Heart right ventricle (tissue), 16 donors: ENCODE measurements at places on chromosomes 16 and 17.
A peak's percentile ranks its signal among the peaks of the same experiment; 100 is the strongest.

DNA sequence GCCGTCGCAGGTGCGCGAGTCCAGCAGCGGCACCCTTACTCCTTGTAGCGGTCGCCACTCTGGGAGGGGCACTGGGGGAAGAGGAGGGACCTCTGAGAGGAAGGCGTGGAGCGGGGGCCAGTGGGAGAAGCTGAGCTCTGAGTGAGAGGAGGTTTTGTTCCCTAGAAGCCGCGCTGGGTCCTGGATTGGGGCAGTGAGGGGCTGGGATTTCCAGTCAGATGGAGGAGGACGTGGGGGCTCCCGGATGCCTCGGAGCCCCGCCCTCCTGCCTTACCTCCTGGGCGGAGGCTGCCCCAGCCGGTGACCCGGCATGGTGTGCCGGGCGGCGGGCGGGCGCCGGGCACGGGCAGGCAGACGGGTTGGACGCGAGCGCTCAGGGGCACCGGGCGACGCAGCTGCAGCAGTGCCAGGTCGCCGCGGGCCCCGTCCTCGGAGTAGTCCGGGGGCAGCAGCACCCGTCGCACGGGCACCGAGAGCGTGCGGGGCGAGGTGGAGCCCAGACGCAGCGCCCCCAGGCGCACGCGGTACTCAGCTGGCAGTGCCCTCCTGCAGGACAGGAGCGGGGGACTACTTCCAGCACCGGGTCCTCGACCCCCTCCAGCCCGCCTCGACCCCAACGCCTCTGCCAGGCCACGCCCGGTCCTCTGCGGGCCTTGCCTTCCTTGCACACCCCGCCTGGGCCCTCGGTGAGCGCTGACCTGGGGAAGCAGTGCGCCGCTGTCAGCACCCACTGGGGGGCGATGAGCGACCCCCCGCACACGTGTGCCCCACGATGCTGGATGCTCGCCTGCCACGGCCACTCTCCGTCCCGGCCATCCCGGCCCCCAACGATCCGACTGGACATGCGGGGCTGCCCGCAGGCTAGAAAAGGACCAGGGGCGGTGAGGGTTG, 2.0 kb downstream of the PRSS33 start:
- no peak for DNase-seq

DNA sequence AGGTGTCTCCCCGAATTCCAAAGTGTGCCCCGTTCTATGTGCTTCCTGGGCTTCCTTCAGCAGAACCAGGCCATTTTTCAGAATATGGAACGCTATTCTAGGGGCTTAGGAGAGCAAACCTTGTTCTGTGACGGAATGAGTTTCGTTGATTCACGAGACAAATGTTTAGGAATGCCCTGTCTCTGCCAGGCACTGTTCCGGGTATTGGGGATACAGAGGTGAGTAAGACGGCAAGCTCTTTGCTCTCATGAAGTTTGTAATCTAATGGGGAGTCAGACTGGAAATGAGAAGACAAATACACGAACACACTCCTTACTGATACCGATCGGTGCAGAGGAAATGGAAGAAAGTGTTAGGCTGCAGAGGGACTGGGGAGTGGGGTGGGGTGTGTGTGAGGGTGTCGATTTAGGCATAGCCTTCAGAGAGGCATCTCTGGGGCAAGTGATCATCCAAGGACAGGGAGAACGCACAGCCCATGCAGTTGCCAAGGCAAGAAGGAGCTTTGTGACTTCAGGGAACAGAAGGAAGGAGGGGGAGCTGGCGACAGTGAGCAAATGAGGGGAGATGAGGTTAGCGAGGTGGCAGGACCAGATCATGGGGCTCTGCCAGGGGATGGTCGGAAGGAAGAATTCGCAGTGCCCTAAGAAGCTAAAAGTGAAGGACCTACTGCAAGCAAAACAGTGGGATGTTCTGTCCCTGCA, 189.6 kb downstream of the MSI2 start:
- no peak for DNase-seq

DNA sequence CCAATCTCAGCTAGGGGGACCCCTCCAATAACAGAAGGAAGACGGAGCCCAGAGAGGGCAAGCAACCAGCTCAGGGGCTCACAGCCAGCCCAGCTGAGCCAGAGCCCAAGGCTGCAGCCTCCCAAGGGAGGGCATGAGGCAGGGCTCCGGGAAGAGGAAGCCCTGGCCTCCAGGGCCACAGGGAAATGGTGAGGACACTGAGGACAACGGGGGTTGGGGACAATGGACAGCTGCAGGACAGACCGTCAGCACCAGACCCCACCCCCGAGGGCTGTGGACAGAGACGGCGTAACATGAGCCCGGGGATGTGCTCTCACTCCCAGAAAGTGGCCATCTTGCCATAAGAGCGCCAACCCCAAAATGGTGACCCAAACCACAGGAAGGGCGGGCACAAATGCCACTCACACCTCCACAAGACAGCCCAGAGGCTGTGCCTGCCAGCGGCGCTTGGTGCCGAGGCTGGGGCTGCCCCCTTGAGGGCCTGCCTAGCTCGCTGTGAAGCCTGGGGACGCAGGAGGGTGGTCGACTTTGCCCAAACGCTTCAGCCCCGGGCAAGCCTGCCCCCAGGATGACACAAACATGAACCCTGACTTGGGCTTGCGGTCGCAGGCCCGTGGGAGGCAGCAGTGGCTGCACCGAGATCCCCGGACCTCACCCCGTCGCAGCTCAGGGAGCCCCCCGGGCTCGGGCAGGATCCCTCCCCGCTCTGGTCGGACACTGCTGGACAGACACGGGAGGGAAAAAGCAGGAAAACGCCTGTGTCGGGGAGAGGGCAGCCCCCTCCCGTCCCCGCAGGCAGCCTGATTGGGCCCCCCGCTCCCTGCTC, 10.5 kb downstream of the PIMREG start:
- no peak for DNase-seq

- DNase-seq, result no peak
These were observed 86.8 kb downstream of the CDYL2 start for GRCh38 chr16:80717611-80718010.

DNA sequence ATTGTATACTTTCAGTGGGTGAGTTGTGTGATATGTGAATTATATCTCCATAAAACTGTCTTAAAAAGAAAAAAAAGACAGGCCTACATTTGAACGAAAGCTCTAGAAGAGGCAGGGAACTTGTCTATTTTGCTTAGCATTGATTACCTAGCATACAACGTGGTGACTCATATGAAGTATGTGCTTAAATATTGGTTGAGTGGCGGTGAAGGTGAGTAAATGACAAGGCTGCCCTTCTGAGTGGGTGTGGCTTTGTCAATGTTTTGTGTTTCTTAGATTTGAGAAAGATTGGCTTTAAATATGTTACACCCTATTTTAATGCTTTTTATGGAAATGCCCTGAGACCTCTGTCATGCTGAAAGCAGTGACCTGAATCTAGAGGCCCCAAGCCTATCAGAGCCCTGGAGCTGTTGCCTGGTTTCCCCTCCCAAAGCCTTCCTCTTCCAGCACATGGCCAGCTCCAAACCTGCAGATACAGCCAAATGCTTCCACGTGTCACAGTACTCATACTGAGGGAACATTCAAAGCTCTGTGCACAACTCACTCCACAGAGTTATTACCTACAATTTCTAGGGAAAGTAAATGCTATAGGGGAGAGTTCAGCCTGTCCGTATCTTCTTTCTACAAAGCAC, 260.0 kb downstream of the PHKB start:
- DNase-seq, result no peak

- peak; percentile 89 for DNase-seq
These were observed at the start of gene CDT1 for GRCh38 chr16:88803264-88803987. TSS of gene CDT1 (plus strand) at chr16:88803789. CDS start at chr16:88803832, 43 bp downstream.

DNA sequence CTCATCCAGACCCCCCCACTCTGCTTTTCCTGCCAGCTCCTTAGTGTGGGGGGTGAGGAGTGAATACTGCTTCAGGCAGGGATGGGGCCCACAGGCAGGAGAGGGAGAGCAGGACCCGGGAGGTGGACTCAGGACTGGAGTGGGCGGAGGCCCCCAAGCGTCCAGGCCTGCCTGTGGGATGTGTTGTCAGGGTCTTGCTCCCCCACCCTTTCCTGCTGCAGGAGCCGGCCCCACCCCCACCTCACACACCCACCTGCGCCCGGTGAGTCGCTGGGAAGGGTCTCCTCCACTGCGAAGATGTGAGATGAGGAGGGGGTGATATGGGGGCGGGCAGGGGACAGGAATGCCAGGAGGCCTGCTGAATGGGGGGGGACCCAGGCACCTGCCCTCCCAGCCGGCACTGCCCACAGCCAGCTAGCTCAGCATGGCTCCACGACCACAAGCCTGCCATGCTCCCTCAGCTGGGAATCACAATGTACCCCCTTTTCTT, 1.1 kb downstream of the FAM171A2 start:
- DNase-seq, result peak; percentile 12

GRCh38 chr17:8912084-8912981, 44.9 kb upstream of the PIK3R6 start:
- no peak for DNase-seq
